ENCODE measurements at places on chromosomes 6 and 20.
A peak's percentile ranks its signal among the peaks of the same experiment; 100 is the strongest.

GRCh38 chr6:80439721-80440470, 333.4 kb downstream of the BCKDHB start:
- DNase-seq: no peak

- no peak for DNase-seq
Measured at GRCh38 chr6:104218116-104218515, 641.6 kb downstream of the HACE1 start.

GRCh38 chr6:53124131-53124800, 24.4 kb downstream of the GCM1 start:
- DNase-seq: no peak

DNA sequence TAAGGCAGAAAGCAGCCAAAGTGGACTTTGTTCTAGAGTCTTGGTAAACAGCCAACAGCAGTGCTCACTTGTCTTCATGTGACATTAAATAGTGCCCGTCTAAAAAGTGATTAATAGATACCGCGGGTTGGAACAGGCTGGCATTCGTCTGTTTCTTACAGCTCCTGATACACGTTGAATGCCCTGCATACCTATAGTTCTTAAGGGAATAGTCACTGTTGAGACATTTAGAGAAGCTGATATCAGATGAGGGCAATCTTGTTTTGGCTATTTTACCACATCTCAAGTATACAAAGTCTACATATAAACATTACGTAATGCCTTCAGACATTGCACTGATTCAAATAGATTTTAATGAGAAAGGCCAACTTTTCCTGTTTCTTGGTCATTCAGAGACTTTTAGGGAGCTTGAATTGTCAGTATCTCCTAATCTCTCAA, 374.9 kb upstream of the FLRT3 start:
- no peak for DNase-seq

DNA sequence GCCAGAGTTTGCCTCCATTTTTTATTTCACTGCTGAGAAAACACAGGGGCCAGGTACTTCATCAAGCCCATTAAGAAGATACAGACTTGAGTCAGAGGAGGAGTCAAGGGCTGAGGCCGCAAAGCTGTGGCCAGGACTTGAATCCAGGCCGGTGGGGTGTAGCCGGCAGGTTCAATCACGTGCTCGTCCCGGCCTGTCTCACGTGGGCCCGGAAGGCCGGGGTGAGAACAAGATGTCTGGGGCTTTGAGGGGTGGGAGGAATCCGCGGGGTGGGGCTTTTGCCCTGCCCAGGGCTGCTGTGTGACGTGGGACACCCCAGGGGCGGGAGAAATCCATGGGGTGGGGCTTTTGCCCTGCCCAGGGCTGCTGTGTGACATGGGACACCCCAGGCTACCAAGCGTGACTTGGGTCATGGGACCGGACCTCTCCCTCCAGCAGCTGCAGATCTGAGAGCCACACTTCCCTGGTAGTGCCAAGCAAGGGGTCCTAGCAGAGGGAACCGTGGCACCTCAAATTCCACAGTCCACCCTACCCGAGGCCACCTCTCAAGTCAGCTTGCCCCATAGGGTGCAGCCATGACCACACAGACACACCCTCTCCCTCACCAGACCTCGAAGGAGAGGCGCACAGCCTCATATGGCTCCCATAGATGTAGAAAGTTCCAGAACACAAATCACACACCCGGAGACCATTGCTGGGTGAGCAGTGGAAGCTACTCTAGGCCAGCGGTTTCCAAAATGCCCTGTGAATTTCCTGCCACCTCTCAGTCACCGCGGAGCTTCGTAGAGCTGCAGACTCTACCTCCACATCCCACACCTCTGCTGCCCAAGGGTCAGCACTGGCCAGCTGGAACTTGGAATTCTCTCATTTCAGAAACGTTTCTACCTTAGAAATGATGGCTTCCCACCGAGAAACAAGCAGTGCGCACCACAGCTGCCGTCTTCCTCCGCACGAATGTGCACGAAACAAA, 156.1 kb downstream of the DLL1 start:
- no peak for DNase-seq

GRCh38 chr20:6012179-6012578, 41.7 kb downstream of the LRRN4 start:
- no peak for DNase-seq

GRCh38 chr6:43951063-43951755, 176.0 kb downstream of the MRPL14 start:
- no peak for DNase-seq

DNA sequence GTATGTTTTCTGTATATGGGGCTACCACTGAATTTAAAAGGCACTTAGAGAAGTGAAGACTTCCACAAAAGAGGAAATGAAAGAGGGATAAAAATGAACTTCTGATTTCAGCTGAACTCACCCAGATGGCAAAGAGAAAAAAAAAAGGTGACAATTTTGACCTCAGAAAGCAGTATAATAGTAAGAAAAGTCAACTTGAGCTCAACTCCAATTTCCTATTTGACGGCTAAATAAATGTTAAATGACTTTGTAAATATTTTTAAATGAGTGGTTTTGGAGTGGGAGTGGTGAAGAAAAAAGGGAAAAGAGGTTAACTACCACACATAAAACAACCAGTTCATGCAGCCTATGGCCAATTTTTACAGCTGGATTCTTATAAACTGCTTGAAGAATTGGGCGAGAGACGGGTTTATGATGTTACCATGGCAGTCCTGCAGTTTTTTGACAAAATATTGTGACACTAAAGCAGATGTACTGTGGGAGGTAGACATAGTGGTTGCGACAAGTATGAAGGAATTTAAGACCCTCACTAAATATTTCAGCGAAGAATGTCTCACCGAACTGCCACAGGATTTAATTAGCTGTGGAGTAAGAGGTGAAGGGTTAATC, 49.8 kb upstream of the ADTRP start:
- no peak for DNase-seq

GRCh38 chr6:56691814-56692213, 49.1 kb upstream of the DST start:
- DNase-seq: no peak

DNA sequence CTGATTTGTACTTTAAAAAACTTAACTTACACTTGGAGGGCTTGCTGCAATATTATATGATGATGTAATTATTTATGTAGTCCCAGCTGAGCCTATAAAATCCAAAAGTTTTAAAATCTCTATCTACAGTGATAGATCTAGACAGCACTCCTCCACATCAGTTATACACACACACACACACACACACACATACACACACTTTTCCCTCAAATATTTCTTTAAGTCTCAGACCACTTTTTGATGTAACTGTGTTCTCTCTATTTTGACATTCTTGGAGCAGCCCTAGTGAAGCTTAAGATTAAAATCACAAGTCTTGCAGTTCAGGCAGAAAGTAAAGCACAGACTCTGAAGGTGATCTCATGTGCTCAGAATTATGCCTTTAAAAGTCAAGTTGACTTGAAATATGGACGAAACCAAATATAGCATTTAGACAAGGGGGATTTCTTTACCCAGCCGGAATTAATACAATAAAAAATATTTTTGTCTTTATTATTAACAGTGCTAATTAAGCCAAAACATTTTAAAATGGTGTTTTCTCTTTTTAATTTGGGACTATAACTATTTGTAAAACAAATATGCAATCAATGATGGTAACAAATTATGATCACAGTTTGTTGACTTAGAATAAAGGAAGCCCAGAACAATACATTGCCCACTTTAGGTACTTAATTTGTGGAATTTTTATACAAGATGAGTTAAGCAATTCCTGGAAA, 63.5 kb upstream of the TMEM30A start:
- no peak for DNase-seq

DNA sequence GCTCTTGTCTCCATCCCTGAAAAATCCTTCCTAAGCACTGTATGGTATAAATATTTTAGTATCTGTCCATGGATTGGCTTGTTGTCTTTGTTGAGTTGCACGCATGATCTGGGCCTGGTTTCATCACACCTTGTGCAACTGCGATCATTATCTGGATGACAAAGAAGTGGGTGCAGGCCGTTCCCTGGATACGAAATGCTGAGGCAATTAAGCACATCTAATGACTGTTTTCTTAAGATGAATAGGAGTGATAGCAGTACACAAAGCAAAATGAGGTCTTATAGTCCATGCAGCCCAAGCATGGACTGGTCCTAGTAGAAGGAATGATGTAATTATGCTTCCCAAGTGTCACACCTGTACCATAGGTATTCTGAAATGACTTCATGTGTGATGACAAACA, 47.8 kb downstream of the SLC35D3 start:
- DNase-seq: no peak

GRCh38 chr6:113875470-113875869, 18.3 kb downstream of the MARCKS start:
- no peak for DNase-seq

DNA sequence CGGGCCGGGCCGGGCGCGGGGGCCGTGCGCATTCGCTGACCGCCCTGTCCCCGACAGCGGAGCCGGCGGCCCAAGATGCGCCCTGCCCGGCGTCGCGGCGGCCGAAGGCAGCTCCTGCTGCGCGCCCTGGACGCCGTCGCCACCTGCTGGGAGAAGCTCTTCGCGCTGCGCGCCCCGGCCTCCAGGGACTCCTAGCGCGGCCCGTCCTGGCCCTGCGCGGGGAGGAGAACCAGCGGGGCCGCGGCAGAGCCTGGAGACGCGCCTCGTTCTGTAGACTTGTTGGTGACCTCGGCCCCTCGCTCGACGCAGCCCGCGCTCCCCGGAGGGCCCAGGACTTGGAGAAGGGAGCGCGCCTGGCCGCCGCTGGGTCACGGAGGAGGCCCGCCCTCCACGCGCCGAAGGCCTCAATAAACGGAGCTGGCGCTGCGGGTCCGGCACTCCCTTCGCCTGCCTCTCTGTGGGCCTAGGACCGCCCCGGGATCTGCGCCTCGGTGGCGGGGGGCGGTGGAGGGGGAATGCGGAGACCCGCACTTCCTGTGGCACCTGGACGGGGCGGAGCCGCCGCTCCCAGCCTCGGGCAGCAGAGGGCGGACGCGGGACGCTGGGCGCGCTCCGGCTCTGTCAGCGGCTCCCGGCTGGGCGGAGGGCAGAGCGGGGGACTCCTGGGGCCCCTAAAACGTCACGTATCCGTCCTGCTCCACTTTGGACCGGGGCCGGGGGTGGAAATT, 2.7 kb downstream of the C20orf204 start:
- DNase-seq: no peak

- DNase-seq: no peak
Measured at GRCh38 chr6:100695445-100695844, 185.7 kb downstream of the ASCC3 start.

DNA sequence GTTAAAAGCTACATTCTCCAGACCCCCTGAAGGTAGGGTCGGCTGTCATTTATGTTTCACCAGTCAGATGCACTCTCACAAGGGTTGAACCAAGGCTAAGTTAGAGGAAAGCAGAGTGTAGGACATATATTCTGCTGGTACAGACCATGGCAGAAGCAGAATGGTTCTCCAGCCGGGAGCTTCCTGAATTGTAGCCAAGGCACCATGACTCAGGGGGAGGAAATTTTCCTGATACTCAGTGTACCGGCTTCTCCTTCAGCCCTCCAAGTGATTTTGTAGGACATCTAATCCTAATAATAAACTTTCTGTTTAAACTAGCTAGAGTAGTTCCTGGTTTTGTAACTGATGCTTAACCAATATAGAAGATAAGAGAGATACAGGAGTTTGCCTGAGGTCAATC, 14.2 kb upstream of the SLPI start:
- no peak for DNase-seq

DNA sequence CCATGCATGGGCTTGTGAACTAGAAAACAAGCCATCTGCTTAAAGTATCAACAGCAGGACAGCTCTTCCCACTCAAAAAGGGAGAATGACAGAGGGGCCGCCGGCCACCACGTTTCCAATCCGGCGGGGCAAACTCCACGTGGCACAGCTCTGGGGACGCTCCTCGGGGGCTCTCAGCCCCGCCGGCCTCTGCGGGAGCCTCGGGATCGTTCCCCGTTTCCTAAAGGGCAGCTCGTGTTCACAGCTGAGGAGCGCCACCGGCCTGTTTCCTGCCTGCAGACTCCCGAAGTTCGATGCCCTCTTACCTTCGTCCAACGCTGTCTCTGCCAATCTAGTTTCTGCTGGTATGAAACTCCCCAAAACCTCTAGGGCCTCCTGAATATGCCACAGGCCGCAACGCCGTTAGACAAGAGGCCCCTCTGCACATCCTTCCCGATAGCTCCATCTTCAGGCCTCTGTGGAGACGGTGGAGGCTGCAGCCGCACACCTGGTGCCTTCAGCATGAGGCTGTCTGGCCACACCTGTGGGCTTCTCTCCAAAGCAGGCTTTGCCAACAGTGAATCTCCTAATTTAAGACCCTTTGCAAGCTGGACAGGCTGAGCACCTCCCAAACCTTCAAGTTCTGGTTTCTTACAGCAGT, 46.5 kb downstream of the KCNQ2 start:
- no peak for DNase-seq

- no peak for DNase-seq
Measured at GRCh38 chr6:17580518-17581048, 19.5 kb upstream of the FAM8A1 start.

GRCh38 chr6:91874971-91875370, 1288.1 kb upstream of the MAP3K7 start:
- DNase-seq: no peak

- DNase-seq: no peak
Measured at GRCh38 chr6:900716-901605, 208.0 kb upstream of the EXOC2 start.

- DNase-seq: no peak
Measured at GRCh38 chr6:168167431-168168315, 88.7 kb upstream of the FRMD1 start.

DNA sequence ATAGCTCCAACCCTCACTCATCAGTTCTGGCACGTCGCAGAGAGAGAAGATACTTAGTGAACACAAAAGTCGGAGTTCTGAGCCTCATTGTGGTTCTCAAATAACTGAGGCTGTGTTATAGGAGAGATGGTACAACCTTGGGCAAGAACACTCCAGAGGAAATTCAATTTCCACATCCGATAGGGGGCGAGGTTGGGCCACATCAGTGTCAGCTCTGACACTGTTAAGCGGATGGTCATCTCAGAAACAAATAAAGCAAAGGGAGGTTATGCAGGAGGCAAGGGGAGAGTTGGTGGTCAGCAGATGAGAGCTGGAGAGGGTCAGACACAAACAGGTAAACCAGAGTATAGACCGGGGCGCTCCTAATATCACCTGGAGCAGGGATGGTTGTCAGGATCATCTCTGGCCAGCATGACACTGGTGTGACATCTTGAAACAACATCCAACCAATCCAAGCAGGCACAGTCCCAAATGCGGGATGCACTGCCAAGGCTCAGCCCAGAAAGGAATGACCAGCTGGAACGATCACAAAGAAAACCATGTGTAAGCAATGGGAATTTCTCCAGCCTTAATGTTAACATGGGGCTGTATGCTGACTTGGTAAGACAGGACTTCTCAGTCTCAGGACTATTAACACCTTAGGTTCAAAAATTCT, 331.8 kb downstream of the HACE1 start:
- peak; percentile 50 for DNase-seq

GRCh38 chr20:14093652-14094051, 98.3 kb downstream of the MACROD2 start:
- DNase-seq: no peak

- DNase-seq: peak; percentile 74
Measured at GRCh38 chr6:31821301-31822035, 6.1 kb upstream of the HSPA1B start.

DNA sequence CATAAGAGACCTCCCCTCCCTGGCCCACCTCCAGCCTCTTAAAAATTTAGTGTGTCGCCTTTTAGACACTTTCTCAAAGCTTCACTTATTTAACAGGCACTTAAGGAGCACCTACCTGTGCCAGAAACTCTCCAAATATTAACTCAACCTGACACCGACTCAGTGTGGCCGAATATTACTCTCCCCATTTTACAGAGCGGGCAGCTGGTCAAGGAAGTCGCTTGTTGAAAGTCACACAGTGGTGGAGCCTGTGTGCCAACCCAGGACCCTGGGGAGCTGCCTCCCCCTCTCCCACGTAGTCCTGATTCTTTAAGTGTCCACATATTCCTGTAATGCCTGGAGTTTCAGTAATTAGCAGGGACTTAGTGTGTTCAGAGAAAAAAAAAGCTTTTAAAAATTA, 1.0 kb upstream of the PMEPA1 start:
- DNase-seq: no peak

Data from hippocampal formation (tissue), 2 donors.